Breast epithelium (tissue), 4 donors: ENCODE measurements at places on chromosomes 12 and 14. TPM values are rescaled to one million over a fixed set of nuclear protein-coding genes. Genes with fewer than 3 reads are reported as not detected.

The SLC39A9 gene
- 92.3 TPM for total RNA-seq

The RASSF8 gene
- total RNA-seq: 47.5 TPM

The CD163L1 gene
- total RNA-seq: 14.9 TPM

The KCNH3 gene
- 1.3 TPM for total RNA-seq

The GDF3 gene
- total RNA-seq: 0.33 TPM

The TMEM63C gene
- 3.9 TPM for total RNA-seq

The CLEC9A gene
- not detected for total RNA-seq

The PDZRN4 gene
- 0.98 TPM for total RNA-seq

The EXOC3L4 gene
- 1.0 TPM for total RNA-seq

The ATG14 gene
- total RNA-seq: 14.6 TPM

The KLRG1 gene
- total RNA-seq: 3.9 TPM

The IRF9 gene
- 44.6 TPM for total RNA-seq

The ADAMTS20 gene
- not detected for total RNA-seq

The JPH4 gene
- total RNA-seq: 0.96 TPM

The KRT74 gene
- total RNA-seq: not detected

The C3AR1 gene
- 6.6 TPM for total RNA-seq

The PRR13 gene
- total RNA-seq: 65.1 TPM

The PIK3C2G gene
- total RNA-seq: 35.1 TPM

The GPRC5D gene
- not detected for total RNA-seq

The FAM90A1 gene
- total RNA-seq: not detected

The CELA1 gene
- not detected for total RNA-seq

The B4GALNT1 gene
- total RNA-seq: 1.1 TPM

The KRT78 gene
- not detected for total RNA-seq

The GABARAPL1 gene
- 155 TPM for total RNA-seq

The CPNE6 gene
- not detected for total RNA-seq

The SLC7A8 gene
- 61.9 TPM for total RNA-seq

The SSTR1 gene
- total RNA-seq: 0.29 TPM

The CACNA2D4 gene
- 3.3 TPM for total RNA-seq
